DMS153 (cell line): ENCODE measurements at places on chromosomes 6 and 20.

DNA sequence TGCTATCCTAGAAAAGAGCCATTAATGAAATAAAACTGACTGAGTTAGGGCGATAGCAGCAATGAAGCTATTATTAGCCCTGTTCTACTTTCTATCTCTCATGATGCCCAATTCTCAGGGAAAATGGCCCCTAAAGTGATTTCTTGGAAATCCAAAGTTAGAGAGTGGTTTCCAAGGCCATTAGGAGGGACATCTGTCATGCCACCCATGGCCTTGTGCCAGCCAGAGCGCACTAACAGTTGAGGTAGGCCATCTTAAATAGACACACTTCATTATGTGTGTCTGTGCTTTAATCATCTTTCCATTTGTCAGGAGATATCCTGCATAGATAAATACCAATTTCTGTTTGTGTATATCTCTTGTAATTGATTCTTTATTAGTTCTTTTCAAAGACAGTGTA, 261.6 kb downstream of the NRN1 start:
- no peak for DNase-seq

DNA sequence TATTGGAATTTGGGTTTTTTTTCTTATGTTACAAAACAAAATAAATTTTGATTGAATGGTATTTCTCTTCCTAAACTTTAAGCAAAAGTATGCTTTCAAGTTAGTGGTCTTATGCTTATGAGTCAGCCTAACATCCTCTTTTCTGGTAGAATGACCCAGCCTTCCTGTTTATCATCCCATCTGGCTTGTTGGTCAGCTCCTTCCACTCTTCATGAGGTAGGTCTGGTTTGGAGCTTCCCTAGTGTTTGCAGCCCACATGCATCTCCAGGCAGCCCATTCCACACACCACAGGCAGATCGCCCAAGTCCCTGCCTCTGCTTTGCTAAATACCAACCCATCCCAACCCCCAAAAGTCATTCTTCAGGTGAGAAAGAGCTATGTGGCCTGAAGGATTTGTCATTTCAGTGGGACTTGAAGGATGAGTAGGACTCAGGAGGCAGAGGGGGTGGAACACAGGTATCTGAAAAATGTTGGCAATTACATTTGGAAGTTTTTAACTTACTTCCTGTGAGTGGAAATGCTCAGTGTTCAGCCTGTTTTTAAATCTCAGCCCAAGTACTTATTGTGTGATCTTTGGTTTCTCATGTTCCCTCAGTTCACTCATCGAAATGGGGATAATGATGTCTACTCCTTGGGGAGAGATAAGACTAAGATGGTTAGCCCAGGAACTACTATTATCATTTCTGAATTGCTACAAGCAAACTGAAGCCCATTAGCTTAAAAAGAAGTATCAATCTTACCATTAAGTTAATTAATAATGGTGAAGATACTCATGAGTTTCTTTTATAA, 294.0 kb downstream of the ADGB start:
- no peak for DNase-seq

DNA sequence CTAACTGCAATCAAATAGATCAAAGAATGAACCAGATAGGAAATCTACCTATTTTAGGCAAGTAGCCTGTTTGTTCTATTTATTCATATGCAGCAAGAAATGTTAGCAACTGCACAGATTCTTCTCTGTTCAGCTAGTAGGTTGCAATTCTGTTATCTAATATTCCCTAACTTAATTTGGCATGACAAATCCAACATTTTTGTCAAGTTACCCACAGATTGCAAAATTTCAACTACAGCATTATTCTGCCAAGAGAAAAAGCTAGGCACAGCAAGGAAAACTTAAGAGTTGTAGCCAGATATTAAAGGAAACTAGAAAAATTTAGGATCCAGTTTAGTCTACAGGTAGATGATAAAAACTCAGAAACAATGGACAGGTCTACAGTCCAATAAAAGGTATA, 104.4 kb upstream of the SYNCRIP start:
- no peak for DNase-seq

DNA sequence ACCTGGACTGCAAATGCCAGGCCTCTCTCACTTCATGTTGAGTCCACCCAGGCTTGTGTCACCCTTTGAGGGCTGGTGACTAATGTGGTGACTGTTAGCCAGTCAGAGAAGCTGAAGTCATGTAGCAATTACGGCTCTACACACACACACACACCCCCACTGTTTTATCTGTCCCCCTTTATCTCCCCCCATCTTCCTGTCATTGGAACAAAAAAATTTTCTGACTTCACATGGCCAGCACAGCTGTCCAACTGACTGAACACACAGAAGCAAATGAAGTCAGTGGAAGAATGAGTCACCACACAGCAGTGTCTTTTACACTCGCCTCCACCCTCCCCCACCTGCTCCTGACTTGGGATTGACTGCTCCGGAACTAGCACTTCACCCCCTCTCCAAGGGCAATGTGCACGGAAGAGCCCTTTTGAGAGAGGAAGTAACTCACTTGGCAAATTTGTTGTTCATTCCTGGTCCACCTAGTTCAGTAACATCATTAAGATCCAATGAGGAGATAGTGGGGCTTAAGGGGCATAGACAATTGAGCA, 198.0 kb downstream of the RNF144B start:
- peak; percentile 83 for DNase-seq

- no peak for DNase-seq
Observed at GRCh38 chr6:110053395-110054240, 75.5 kb downstream of the GPR6 start.

DNA sequence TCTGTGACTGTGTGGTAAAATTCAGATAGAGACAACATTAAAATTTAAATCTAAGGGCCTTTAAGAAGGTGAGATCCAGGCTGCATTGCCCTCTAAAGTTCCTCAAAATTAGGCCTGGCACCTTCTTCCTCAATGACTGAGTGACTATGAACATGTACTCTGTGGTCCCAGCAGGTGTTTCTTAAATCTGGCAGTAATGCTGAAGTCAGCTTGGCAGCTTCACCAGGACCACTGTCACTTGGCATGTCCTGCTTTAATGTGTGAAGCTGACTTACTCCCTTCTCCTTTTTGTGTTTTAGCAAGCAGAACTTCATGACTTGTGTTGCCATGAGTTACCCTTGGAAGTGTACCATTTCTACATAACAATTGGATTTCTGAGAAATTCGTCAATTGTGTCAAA, 141.7 kb downstream of the NKAIN2 start:
- no peak for DNase-seq

DNA sequence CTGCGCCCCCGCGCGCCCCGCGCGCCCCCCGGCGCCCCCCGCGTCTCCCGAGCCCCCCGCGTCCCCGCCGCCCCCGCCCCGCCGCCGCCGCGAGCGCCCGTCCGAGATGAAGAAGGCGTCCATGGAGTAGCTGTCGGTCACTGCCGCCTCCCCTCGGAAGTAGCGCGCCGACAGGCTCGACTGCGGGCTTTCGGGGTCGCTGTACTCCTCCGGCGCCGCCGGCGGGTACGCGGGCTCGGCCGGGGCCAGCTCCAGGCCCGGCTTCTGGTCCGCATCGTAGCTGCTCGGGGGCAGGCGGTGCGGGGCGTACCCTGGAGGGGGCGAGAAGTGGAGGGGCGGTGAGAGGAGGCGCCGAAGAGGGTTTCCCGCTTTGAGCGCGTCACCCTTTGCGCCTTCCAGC, 11.2 kb upstream of the SRXN1 start:
- DNase-seq, result no peak

DNA sequence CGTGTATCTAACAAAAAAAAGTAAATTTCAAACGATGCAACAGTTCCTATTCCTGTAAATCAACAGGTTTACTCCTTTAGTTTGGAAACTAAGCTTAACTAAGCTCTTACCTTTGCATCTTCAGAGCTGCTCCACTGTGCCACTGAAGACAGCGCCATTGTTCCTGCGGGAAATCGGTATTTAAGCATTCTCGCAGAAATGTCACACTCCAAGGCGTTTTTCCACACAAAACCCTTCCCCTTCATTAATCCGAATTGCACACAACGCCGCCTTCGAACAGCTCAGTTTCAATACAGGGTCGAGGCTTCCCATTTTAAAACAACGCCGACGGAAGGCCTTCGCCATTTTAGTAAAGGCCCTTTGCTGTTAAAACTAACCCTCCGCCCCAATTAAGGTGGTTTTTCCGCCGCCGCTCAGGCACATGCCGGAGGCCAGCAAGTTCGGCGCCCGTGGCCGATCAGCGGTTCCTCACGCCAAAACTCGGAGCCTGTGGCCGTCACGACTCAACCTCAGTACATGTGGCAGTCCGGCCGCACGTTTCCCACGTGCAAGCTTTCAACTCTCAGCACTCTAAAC, 35.4 kb upstream of the SYNCRIP start:
- no peak for DNase-seq

- DNase-seq, result peak; percentile 56
Observed at GRCh38 chr6:109073344-109074132, 21.1 kb downstream of the SESN1 start.

- DNase-seq, result peak; percentile 85
Observed at GRCh38 chr6:19879663-19880062, 42.5 kb downstream of the ID4 start.

DNA sequence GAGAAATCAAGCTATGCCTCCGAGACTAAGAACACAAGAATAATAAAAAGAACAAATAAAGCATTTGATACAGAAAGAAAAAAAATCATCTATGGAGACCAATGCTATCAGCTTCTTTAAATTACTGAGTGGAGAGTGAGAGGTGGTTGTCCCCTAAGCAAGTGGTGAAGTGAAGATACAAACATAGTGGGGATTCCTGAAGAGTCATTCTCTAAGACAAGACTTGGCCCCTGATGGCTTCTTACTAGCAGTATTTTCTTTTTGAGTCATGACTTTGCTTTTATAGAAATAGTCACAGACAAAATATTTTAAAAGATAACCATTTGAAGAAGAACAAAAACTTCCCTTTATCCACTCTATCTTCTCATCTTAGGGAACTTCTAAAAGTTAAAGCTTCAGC, 261.4 kb upstream of the PRDM1 start:
- no peak for DNase-seq

- DNase-seq, result no peak
Observed at GRCh38 chr20:38642498-38642897, 40.9 kb downstream of the ARHGAP40 start.

- DNase-seq, result peak; percentile 60
Observed at GRCh38 chr6:106574741-106575458, 54.4 kb downstream of the RTN4IP1 start.

DNA sequence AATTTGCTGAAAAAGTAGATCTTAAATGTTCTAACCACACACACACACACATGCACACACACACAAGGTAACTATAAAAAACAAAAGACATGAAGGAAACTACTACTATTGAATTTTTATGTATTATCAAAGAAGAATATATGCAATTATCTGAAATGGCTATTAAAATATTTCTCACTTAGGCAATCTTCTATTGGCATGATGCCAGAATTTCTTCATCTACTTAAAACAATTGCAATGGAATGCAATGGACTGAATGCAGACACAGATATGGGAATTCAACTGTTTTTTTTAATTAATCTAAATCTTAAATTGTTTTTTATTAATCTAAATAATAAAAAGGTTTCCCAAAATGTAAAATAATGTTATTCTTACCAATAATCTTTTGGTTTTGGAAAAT, 152.6 kb upstream of the SMLR1 start:
- DNase-seq, result no peak

- DNase-seq, result no peak
Observed at GRCh38 chr6:134689177-134689576, 260.7 kb downstream of the ALDH8A1 start.

DNA sequence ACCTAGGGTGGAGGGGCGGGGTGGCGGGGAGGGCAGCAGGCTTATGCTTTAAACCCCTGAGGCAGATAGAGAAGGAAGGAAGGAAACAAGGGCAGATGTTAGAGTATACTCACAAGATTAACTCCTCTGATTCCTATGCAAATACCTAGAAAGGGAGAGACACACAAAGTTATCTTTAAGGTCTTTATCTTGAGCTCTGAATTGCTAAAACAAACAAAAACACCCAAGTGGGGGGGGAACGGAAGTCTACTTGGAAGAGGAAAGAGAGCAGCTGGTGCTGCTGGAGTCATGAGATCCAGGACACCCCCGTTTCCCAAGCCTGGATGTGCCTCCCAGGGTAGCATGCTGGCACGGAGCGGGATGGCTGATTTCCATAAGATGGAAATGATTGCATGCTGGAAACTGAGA, 43.4 kb downstream of the PLAGL1 start:
- DNase-seq, result no peak

DNA sequence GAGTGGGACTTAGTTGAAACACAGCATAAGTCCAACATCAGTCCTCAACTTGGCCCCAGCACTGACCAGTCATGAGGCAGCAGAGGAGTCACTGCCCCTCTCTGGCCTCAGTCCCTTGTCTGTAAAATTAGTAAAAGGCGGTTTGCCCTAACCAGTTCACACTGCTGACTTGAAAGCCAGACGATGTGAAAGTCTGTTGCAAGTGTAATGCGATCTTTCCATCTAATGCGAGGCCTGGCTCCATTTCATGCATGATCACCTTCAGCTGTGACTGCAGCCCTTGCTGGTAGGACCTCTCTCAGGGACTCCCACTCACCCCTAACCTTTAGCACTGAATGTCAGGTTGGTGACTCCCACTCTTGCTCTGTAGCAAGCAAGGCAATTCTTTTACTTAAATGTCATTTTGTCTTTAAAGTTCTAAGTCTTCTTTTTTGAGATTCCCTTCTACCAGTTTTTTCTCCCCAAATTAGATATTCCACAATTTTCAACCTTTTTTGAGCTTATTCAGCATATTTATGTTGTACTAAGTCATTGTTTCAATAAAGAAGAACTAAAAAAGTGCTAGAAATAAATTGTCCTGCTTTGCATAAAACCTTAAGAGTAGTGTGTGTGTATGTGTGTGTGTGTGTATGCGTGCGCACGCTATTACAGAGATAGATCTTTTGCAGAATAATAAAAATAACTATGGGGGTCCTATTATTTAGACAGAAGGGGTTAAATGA, 245.5 kb downstream of the PACRG start:
- DNase-seq, result no peak

DNA sequence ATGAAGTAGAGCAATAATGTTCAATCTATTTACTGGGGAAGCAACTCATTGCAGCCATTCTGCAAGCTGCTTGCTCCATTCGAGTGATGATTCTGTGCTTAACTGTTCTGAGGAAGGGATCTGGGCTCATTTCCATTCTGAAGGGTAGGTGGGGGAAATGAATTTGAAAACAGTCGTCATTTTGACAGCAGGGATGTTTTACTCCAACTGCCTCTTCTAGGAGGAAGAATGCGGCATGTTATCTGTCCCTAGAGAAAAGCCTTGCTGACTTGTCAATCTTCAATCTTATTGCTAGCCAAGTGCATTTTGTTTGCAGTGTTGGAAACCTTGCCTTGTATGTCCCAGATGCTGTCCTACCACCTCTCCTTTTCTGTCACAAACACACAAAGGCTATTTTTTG, 105.9 kb downstream of the PRDM13 start:
- no peak for DNase-seq
